ENCODE measurements at places on chromosomes 12 and 14.

DNA sequence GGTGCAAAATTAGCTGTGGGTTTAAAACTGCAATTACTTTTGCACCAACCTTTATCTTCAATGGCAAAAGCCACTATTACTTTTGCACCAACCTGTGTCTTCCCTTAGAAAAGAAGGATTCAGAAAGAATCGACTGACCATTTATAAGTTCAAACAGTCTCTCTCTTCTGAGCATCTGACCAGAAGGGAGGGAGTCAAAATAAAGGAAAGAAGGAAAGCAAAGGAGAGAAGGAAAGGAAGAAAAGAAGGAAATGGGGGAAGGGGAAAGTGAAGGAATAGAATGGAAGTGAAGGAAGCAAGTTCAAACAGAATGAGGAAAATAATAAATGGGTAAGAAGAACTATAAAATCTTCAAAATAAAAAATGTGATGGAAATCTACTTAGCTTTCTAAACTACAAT, 57.8 kb downstream of the KDM5A start:
- DNase-seq = no peak

- DNase-seq = peak; percentile 5
Measured at GRCh38 chr12:31896514-31897039, 62.6 kb upstream of the RESF1 start.

DNA sequence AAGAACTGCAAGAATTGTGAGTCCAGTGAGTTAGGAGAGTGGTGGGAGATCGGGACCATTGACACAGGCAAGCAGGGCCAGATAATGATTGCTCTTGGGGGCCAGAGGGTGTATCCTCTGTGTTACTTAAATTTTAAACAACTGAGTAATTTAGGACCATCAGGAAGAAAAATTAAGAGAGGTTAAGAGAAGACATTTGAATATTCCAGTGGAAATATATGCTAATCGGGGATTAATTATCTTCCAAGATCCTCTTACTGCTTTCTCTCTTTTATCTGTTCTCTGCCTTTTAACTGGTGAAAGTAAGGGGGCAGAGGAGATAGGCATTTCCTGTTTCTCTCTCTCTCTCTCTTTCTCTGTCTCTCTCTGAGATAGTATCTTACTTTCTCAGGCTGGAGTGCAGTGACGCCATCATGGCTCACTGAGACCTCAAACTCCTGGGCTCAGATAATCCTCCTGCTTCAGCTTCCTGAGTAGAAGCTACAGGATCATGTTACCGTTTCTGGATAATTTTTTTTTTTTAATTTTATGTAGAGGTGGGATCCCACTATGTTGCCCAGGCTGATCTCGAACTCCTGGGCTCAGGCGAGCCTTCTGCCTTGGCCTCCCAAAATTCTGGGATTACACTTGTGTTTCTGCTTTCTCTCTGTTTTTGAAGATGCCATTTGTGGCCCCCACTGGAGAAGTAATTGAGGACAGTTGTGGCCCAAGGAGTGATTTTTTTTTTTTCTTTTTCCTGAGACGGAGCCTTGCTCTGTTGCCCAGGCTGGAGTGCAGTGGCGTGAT, 85.1 kb downstream of the DIP2B start:
- no peak for DNase-seq

GRCh38 chr14:87042354-87042753, 950.6 kb downstream of the GALC start:
- DNase-seq = no peak

DNA sequence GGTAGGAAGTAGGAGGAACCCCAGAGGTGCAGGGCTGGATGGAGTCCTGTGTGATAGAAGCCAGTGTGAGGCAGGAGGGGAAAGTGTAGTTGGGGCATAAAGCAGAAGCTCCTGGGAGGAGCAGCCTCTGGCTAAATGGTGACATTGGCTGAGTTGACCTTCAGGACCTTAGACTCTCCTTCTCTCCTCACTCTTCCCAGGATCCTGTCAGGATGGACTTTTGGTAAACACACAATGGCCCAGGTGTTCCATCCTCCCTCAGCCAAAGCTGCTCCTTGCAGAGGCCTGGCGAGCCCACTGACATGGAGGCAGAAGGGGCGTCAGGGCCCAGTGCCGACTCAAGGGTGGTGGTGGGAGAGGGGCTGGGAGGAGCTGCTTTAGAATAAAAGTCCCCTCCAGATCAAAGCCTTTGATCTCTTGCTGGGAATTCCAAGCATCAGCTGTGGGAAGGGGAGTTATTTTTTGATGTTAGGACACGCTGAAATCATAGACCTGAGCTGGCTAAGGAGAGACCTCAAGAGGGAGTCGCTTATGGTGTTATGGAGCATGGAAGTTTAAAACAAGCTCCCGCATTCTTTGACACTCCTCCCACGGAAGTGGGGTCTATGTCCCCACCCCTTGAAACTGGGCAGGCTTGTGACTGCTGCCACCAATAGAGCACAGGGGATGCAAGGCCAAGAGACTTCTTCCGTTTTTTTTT, 44.1 kb downstream of the SMIM41 start:
- no peak for DNase-seq

DNA sequence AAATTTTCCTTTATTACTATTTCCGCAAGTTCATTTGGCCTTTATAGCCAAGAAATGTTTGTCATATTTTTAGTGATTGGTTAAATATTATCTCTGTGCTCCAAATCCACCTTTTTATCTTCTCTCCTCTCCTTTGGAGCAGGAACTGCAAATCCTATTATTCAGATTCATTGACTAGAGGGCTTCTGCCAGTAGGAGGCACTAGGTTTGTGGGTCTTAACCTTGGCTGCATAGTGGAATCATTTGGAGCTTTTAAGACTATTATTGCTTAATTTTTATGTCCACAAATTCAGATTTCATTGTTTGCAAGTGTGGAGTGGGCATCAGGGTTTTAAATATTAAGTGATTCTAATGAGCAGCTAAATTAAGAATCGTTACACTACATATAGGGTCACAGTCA, 75.3 kb upstream of the SYT10 start:
- no peak for DNase-seq

- no peak for DNase-seq
Measured at GRCh38 chr12:13896063-13896626, 85.3 kb downstream of the GRIN2B start.

DNA sequence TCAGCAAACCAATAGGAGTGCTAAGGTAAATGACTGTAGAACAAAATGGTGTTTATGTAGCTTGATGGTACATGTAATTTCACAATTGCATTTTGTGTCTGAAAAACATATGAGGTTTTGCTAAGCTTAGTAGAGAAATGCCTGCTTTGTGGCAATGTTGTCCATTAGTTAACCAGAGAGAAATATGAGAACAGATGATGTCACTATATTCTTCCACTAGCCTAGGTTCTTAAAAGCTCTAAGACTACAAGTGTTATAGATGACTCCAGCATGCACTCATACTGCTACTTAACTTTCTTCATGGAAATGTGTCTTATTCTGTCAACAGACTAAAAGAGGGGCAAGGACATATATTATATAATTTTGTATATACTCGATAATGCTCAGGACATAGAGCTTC, 309.4 kb downstream of the APAF1 start:
- DNase-seq = no peak

GRCh38 chr12:107385509-107385908, 292.2 kb upstream of the CRY1 start:
- DNase-seq = no peak

DNA sequence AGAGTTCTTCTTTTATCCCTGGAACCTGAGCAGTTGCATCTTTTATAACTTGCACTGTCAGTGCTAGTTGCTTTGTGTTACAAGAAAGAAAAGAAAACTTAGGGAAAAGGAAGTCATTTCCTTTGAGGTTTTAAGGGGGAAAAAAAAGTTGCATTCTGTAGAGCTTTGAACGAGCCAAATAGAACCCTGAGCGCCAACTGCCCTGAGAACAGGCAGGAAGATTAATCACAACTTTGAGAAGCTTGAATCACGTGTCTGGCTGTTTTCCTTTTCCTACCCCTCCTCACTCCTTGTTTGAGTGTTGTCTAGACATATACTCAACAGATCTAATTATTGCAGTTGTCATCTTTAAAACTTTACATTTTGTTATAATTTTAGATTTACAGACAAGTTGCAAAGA, 12.5 kb downstream of the PCNX1 start:
- no peak for DNase-seq

DNA sequence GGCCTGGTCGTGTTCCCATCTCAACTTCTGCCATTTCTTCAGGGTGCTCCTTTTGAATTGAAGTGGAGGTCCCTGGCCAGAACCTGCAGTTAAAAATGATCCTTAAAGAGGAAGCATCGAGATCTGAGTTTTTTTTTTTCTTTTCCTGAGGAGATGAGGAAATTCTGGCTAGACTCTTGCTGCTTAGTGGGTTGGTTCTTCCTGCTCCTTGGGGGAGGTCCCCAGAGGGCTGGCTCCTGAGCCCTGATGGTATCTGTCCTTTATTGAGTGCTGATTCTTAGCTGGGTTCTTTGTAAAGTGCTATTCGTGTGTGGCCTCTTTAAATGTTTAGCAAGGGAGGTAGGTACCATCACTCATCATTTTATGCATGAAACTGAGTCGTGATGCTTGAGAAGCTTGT, 11.7 kb downstream of the PELI2 start:
- no peak for DNase-seq

DNA sequence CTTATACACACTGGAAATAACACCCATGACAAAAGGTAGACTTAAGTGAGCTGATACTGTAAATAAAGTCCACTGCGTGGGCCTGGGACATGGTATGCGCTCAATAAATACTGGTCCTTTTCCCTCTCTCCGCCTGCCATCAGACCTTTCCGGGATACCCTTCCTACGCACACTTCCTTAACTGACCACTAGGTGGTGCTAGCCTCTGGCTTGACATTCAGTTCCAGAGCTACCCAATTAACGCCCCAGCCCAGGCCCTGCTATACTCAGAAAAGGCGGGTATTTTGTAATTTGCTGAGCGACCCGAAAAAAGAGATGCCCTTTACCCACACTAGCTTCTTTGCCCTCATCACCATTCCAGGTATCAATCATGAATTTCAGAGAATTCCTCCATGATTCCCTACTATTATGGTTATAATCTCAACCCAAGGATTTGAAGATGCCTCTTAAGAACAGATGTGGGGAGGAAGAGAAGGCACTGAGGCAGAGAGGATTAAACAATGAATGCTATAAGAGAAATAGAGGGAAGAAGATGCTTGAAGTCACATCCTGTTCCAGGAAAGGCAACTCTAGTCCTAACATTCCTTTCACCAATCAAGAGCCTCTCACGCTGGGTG, 3.9 kb upstream of the LRP1 start:
- DNase-seq = peak; percentile 57

- DNase-seq = peak; percentile 43
Measured at GRCh38 chr12:95548539-95549391, 2.5 kb downstream of the USP44 start.

- DNase-seq = no peak
Measured at GRCh38 chr14:75340921-75341320, 62.3 kb downstream of the FOS start.

DNA sequence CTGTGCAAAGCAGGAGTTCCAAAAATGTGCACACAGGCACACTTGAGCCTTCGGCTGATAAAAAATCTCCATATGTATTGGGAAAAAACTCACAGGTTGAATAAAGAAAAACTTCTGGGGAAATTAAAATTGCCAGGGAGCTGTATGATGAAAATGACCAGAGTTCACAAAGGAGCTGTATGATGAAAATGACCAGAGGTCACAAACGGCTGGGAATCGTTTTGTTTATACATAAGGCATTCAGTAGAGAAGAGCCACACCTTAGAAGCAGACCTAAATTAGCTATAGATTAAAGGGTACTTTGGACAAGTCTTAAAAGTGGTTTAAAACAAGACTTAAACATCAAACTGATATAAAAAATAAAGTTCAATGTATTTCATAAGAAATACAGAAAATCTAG, 251.7 kb upstream of the TMEM132C start:
- DNase-seq = no peak

DNA sequence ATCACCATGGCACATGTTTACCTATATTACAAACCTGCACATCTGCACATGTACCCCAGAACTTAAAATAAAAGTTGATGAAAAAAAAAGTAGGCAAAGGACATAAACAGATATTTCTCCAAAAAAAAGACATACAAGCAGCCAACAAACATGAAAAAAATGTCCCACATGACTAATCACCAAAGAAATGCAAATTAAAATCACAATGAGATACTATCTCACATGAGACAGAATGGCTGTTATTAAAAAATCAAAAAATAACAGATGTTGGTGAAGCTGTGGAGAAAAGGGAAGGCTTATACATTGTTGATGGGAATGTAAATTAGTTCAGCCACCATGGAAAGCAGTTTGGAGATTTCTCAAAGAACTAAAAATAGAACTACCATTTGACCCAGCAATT, 68.0 kb upstream of the FAR2 start:
- no peak for DNase-seq

GRCh38 chr12:102629262-102629888, 149.0 kb upstream of the IGF1 start:
- no peak for DNase-seq

DNA sequence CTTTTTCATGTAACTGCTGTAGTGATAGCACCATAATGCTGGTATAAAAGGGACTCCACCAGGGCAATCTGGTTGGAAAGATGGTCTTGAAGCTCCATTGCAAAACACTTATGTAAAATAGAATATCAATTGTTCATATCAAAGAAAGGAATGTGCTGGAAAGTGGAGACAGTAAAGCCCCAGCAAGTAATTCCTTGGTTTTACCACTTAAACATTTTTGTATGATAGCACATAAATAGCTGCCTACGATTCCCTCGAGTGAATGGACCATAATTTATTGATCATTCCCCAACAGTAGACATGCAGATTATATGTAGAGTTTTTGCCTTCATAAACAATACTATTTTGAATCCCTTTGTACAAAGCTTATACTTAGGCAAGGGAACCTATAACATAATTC, 275.4 kb downstream of the PAWR start:
- no peak for DNase-seq

DNA sequence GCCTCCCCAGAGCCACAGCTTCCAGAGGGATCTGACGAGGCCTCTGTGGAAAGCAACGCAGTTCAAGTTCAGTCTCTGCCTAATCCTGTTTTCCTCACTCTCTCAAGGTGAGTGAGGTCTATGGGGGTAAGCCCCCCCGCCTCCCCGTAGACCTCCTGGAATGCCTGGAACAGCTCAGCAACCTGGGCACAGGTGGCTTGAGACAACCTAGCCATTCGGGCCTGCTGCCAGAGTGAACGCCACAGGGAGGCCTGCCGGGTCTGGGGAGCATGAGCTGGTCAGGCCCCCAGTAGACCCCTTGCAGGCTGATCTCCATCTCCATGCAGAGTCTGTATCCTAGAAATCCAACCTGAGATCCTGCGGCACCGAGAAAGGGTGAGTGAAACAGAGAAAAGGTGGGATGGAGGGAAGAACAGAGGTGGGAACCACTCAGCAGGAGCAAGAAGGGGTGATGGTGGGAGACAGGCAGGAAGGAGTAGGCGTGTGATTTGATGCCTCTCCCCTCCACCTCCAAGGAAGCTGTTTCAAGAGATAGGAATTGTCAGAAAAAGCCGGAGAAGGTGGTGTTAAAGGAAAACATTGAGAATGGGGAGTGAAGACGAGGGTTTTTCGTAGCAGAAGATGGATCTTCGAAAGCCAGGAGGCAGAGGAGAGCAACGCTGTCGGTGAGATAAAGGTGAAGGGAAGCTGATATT, 123.1 kb upstream of the PRMT8 start:
- DNase-seq = no peak

GRCh38 chr12:120064054-120064940, 52.3 kb downstream of the RAB35 start:
- no peak for DNase-seq

- no peak for DNase-seq
Measured at GRCh38 chr12:1830981-1831963, 10.9 kb downstream of the LRTM2 start.

GRCh38 chr14:99430491-99430890, 50.2 kb downstream of the SETD3 start:
- no peak for DNase-seq
